Stromal cell of bone marrow (primary cell): ENCODE measurements at places on chromosomes 7 and 10.

GRCh38 chr10:45444022-45444421 is 70.0 kb downstream of the ALOX5 start:
- no peak for DNase-seq

GRCh38 chr10:103555712-103556111 is 62.2 kb downstream of the NEURL1 start:
- DNase-seq = no peak

GRCh38 chr10:80917636-80918035 is 379.9 kb downstream of the SH2D4B start:
- DNase-seq = no peak

DNA sequence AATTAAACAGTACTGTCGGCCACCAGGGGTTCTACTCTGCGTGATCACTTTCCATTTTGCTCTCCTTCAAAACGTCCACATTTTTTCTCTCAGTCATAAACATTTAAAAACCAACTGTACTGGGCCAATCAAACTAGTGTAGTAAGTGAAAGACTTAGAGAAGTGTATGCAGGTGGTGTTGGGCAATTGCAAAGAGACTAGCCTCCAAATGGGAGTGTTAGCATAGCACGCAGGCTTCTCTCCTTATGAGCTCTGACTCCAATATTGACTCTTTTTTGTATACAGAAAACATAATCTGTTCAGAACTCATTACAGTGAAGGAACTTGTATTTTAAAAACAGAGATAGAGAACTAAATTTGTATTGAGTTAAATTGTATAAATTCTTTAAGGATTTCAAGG is 150.6 kb downstream of the SDK1 start:
- no peak for DNase-seq

DNA sequence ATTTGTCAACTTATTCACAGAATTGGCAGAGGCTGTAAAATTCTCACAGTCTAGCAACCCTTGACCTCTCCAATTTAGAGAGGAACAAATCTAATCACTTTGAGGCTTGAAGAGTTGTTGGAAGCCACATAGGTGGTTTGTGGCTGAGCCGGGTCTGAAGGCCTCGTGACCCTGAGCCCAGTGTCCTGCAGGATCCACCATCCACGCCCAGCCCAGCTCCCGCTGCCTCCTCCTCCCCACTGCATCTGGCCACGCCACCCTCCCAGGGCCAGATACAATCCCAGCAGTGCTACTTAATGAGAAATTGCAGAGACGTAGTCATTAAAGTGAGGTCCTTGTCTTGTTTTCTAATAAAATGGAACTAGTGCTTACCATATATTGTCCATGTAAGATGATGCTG is 81.4 kb upstream of the SHH start:
- DNase-seq = no peak
